SW 1271 (cell line): ENCODE measurements at places on chromosomes 16 and 17.

GRCh38 chr17:9380361-9380760 is 195.3 kb downstream of the STX8 start:
- no peak for DNase-seq

GRCh38 chr16:13378151-13378550 is 476.8 kb downstream of the SHISA9 start:
- DNase-seq = no peak

DNA sequence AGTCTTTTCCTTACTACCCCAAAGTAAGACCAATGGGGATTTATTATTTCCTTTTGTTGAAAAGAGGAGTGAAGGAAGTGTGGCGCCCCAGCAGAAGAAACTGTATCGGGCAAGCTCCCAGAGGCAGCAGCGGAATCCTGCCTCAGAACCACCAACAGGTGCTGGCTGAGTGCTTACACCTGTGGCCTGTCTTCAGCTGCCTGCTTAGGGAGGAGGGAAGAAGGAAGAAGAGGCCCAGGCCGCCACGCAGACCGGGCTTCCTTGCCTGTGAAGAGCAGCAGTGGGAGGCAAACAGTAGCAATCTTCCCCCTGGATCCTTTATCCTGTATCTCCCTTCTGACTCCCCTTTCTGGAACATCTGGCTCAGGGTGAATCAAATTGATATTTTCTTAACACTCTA is 134.7 kb downstream of the AATF start:
- DNase-seq = no peak

GRCh38 chr16:82323171-82323570 is 153.1 kb upstream of the MPHOSPH6 start:
- DNase-seq = no peak

- DNase-seq = no peak
Observed at GRCh38 chr16:66267292-66268014, 99.0 kb upstream of the CDH5 start.

DNA sequence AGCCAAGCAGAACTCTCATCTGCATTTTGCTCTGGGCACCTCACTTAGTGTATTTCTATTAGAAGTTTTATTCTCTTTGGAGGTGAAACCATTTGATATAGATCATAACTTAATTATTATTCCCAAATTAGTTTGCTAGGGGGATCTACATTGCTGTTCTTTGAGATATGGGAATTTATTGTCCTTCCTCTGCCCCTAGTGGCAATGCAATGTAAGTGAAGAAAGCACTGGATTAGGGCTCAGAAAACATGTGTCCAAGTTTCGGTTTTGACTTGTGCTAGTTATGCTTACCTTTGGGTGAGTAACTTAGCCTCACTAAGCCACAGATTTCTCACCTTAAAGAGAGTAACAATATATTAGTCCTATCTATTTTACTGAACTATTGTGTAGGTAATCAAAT is 2.9 kb downstream of the KRT39 start:
- DNase-seq = no peak

GRCh38 chr16:75038036-75038858 is 39.4 kb downstream of the ZNRF1 start:
- DNase-seq = no peak

DNA sequence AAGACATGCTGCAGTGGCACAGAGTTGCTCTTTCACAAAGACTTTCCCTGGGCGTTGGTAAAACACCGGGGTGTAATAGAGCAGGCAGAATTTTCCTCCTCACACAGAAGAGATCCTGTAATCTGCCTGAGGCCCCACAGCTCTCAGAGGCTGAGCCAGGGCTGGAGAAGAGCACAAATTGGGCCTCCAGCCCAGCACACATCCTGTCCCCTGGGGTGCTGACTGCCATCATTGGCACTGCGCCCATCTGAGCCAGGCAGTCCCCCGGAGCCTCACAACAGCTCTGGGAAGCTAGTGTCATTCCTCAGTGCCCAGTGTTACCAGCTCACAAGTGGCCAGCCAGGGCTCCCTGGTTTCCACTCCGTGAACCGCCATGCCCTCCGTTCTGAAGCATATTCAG is 119.4 kb downstream of the SOCS1 start:
- peak; percentile 24 for DNase-seq

DNA sequence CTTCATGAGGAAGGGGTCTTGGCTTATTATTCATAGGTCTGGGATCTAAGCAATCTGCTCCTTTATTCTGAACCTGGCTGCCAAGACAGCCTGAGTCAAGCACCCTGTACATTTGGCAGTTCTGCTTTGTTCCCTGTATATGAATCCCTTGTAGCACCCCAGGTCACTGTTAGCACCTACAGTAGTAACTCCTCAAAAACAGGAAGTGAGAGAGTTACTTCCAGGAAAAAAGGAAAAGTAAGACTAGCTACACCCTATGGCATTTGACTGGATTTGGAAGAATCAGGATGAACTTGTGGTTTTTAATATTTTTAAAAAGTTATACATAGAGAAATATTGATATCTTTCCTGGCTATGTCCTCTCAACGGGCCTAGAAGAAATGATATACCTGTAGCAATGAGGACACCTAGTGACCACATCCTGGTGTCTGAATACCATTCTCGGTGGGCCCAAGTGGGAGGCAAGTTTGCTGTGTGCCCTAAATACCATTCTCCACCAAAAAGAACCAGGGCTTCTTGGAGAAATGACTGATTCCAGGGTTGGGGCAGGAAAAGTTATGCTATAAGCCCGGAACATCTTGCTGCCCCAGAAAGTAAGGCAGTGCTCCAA is 9.9 kb downstream of the ANKRD40 start:
- no peak for DNase-seq

GRCh38 chr17:42953669-42954068 is 10.6 kb downstream of the AARSD1 start:
- DNase-seq = no peak
